Activated CD4-positive, alpha-beta T cell treated with anti-CD3 and anti-CD28 coated beads, Interleukin-2, amount 50 U/mL, for 4 hours (primary cell): ENCODE measurements at places on chromosomes 6 and 20.

DNA sequence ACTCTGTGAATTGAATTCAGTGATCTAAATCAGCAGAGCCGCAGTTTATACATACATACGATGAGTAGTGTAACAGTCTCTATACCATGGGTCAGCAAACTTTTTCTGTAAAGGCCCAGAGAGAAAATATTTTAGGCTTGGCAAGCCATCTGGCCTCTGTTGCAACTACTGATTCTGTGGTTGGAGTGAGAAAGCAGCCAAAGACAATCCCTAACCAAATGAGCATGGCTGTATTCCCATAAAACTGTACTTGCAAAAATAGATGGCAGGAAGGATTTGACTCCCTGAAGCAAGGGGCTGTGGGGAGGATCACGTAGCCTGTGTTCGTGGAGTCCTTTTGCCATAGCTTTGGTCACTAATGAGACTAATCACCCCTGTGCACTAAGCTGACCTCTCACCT lies 17.9 kb upstream of the MOCS1 start:
- DNase-seq, result no peak

GRCh38 chr6:119294984-119295383 lies 54.6 kb downstream of the MAN1A1 start:
- DNase-seq, result no peak

DNA sequence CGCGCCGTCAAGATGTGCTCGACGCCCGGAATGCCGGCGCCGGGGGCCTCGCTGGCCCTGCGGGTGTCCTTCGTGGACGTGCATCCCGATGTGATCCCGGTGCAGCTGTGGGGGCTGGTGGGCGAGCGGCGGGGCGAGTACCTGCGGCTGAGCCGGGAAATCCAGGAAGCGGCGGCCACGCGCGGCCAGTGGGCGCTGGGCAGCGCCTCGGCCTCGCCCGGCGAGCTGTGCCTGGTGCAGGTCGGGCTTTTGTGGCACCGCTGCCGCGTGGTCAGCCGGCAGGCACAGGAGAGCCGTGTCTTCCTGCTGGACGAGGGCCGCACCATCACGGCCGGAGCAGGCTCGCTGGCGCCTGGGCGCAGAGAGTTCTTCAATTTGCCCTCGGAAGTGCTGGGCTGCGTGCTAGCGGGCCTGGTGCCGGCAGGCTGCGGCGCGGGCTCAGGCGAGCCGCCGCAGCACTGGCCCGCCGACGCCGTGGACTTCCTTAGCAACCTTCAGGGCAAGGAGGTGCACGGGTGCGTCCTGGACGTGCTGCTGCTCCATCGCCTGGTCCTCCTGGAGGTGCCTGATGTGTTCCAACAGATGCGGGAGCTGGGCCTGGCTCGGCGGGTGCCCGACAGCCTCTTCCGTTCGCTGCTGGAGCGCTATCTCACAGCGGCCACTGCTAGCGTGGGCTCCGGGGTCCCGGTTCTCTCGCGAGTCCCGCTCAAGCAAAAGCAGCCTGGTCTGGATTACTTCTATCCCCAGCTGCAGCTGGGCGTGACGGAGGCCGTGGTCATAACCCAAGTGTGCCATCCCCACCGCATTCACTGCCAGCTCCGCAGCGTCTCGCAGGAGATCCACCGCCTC lies 656 bp downstream of the TDRD6 start:
- DNase-seq, result no peak

GRCh38 chr20:57409672-57410397 lies 18.6 kb downstream of the RBM38 start:
- no peak for DNase-seq

- DNase-seq, result no peak
Observed at GRCh38 chr20:55090286-55090685, 614.9 kb downstream of the DOK5 start.
